A549 (cell line): ENCODE measurements at places on chromosomes 4 and X. TPM values are rescaled to one million over a fixed set of nuclear protein-coding genes. Genes with fewer than 3 reads are reported as not detected.

DNA sequence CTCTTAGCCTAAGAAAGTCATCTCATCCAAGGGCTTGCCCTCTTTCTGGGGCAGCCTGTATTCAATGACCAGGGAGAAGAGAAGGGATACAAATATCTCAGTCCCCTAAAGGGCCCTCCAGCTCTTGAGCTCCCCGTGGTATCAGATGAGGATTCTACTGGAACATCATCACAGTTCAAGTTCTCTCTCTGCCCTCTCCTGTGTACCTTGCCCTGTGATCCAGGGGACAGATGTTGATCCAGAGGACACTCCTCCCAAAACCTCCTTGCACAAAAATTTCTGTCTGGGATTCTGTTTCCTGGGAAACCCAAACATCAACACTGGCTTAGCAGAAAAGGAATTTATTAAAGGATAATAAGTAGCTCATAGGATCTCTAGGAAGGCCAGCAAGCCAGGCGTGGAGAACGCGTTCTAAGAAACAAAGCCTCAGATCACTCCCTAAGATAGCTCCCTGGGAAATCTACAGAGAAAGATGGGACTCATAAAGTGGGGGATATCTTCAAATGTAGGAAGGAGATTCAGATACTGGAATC lies 296.3 kb upstream of the KLF3 start:
- DNase-seq = no peak

- no peak for DNase-seq
Measured at GRCh38 chr4:102862016-102862415, 6.8 kb upstream of the CISD2 start.

- no peak for DNase-seq
Measured at GRCh38 chrX:107374132-107374531, 75.3 kb upstream of the FRMPD3 start.

GRCh38 chrX:130669233-130669632 lies 233.8 kb downstream of the ENOX2 start:
- no peak for DNase-seq

GRCh38 chr4:15965325-15965724 lies 2.4 kb upstream of the FGFBP2 start:
- DNase-seq = no peak

GRCh38 chrX:46649421-46650260 lies 76.1 kb downstream of the CHST7 start:
- DNase-seq = no peak

GRCh38 chrX:35890699-35891098 lies 28.8 kb upstream of the CFAP47 start:
- peak; percentile 17 for DNase-seq

DNA sequence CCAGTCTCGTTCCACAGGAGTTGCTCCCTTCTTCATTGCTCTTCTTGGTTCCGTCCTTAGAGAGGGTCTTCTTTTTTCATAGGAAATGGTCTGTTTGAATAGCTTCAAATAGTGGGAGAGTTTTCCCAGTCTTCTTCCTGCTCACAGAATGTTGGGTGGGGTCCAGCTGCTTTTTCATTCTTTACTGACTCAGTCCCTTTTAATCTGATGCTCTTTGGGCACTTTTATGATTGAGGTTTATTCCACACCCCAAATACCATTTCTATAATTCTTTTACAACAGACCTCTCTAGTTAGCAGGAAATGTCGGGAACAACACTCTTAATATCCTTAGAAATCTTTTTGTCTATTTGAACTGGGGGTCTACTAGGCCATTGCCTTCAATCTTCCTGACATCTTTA lies 239.5 kb downstream of the PRDM5 start:
- DNase-seq = no peak

- no peak for DNase-seq
Measured at GRCh38 chr4:40254608-40255392, 58.0 kb downstream of the RHOH start.

- DNase-seq = no peak
Measured at GRCh38 chr4:53601251-53601764, 10.0 kb upstream of the LNX1 start.

- DNase-seq = no peak
Measured at GRCh38 chr4:124061413-124061812, 651.1 kb downstream of the ANKRD50 start.

GRCh38 chr4:159191989-159192388 lies 89.1 kb downstream of the RAPGEF2 start:
- DNase-seq = peak; percentile 40

GRCh38 chrX:103197721-103198306 lies 17.1 kb upstream of the BEX4 start:
- no peak for DNase-seq

- DNase-seq = no peak
Measured at GRCh38 chrX:148495176-148495575, 5.2 kb upstream of the AFF2 start.

- no peak for DNase-seq
Measured at GRCh38 chr4:87620491-87620890, 12.2 kb downstream of the DSPP start.

- peak; percentile 4 for DNase-seq
Measured at GRCh38 chr4:84319124-84319523, 180.0 kb downstream of the NKX6-1 start.

DNA sequence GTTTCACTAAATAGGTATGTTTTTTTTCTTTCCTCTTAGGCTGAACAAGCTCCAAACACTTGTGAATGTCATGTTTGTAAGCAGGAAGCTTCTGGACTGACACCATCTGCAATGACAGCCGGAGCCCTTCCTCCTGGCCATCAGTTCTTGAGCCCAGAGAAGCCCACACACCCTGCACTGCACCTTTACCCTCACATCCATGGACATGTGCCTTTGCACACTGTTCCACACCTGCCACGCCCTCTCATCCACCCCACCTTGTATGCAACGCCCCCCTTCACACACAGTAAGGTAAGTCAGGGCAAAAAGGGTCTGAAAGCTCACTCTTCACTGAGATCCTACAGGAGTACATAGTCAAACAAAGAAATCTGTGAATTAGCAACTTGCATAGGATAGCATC lies 84.1 kb downstream of the TNIP2 start:
- no peak for DNase-seq

DNA sequence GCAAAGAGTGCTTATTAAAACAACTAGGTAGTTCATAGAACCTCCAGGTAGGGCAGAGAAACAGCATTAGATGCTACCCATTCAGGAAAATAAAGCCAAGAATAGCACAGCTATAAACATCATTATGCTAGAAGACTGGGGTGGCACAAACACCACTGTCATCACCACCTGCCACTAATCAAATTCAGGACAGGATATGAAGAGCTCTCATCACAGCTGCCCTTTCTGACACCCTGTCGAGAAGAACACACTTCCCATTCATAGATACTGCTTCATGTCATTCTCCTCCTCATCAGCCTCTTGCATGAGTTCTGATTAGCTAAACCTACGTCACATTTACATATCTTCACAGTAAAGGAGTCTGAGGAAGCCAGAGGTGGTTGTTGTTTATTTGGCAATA lies 692.3 kb upstream of the HS3ST1 start:
- no peak for DNase-seq

GRCh38 chrX:130726661-130727060 lies 176.3 kb downstream of the ENOX2 start:
- DNase-seq = no peak

- DNase-seq = no peak
Measured at GRCh38 chr4:165656399-165656798, 216.6 kb upstream of the TLL1 start.

DNA sequence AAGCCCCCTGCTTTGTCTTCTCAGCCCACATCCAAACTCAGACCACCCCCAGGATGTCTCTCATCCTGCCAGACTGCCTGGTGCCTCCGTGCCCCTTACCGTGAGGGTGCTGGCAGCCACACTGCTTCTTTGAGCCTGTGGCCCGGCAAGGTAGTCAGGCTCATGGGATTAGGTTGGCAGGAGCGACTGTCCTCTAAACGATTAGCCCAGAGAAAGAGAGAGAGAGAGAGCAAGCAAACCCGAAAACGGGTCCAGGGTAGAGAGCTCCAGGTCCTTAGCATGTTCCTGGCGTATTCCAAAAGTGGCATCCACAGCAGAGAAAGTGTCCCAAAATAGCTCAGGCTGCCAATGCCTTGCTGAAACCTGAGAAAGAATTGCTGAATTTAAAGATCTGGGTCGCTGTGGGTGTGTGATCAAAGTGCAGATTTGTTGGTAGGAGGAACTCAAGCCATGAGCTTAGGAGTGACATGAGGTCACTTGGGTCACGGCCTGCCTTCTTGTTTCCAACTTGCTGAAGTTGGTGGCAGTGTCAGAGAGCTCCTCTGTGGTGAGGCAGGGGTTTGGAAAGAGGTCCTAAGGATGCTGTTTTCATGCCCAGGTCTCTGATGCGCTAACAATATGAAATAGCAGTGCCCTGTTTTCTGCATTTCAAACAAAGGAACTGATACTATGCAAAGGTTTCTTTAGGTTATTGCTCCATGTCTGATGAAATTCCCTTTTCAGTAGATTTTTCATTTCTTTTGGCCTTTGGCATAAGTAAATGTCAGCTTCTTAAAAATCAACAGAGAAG lies 81.6 kb downstream of the RTL9 start:
- no peak for DNase-seq

- DNase-seq = no peak
Measured at GRCh38 chr4:24475756-24476155, 108.6 kb downstream of the DHX15 start.

DNA sequence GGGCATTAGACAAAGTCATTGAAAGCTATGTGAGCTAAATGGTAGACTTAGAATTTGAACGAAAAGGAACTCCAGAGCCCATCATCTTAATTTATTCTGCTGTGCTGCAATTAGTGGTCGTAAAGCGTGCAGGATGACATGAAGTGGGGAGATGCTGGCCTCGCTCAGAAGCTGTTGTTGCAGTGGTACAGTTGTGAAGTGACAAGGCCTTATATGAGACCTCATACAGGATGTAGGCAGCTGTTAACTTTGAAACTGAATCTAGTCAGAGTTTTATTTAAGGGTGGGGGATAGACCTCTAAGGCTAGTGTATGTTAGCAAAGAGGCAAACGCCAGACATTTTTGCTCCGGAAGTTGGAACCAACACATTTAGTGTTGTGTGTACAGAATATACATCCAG lies 13.4 kb downstream of the KLF3 start:
- DNase-seq = no peak

DNA sequence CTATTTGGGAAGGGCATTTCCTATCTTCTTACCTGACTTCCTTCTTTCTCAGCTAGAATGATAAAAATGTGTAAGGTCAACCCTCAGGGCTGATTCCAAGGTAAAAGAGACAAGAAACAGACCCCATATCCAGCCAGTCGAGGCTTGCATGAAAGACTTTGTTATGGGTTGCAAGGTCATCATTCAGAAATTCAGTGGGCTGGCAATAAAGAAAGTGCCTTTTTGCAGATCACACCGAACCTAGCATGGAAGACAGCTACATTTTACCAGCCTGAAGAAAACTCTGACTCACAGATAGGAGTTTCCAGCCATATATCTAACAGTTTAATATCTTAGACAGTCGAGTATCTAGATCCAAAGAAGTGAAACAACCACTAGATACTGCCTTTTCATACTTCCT lies 87.4 kb downstream of the PDGFC start:
- DNase-seq = no peak

DNA sequence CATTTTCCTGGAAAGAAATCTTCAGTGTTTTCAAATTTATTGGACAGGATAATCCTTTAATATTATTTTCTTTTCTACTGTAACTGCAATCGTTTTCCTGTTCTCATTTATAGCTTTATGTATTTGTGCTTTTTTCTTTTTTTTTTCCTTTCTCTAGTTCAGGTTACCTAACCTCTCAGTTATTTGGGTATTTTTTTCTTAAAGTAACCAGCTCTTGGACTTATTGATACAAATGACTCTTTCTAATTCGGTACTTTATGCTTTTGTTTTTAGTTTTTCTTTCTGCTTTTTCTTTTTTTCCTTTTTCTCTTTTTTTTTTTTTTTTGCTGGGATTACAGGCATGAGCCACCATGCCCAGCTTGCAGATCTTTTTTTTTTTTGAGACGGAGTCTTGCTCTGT lies 25.2 kb downstream of the WWC2 start:
- DNase-seq = no peak

DNA sequence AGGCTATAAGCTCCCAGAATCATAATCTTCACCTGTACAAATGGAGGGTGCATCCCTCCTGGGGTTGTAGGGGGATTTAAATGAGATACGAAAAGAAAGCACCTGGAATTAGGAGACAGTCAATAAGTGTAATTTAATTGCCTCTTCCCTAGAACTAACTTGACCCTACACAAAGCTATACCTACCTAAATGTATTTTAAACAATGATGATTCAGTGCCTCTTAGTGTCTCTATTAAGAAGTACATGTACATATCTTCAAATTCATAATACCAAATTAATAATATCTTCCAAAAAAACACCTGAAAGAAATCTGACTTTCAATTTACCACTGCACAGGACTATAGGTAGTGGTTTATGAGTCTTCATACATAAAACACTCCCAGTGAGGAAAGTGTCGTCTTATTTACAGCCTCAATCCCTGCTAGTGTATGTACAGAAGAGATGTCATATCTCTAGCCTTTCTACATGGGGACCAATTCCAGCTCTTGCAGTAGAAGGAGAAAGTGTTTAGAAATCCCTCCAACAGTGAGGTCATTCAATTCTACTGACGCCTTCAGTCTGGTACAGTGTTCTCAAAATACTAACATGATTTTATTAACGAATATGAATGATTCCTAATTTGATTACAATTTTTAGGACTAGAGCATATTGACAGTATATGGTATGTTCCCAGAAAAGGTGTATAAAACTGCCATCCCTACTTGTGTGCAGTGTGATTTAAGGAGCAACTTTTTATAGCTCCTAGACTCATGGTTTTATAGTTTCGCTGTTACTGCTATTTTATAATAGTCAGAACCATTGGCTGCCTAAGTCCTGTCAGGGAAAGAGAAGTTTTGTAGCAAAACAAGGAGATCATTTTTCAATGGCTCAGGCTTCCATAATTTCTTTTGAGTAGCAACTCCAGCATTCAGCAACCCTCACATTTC lies 282.7 kb downstream of the UNC5C start:
- DNase-seq = no peak

DNA sequence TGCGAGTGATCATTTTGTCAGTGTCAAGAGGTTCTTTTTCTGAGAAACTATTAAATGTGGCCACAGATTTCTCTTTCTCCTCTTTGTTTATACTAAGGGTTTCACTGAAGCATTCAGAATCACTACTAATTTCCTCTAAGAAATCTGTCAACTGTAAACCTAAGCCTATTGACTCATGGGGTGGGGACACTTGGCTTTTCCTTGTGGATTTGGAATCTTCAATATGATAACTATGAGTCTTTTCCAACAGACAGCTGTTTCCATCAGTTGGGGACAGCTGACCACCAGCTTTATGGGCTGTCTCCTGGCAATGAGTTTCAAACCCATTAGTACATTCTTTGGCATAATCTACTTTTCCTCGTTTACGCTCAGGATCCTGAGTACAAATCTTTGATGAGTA lies 13.8 kb downstream of the PGRMC1 start:
- DNase-seq = no peak

UGT2B17 gene
- not detected in 3 replicates for polyA plus RNA-seq

SLC10A4 gene
- 4.3 to 5.6 TPM (median 5.0 TPM) in 3 replicates for polyA plus RNA-seq

TEC gene
- 1.4 to 1.9 TPM (median 1.6 TPM) in 3 replicates for polyA plus RNA-seq

TMEM187 gene
- polyA plus RNA-seq = 7.0 to 8.8 TPM (median 7.8 TPM) in 3 replicates

TMPRSS11B gene
- polyA plus RNA-seq = not detected in 3 replicates

FRMPD3 gene
- polyA plus RNA-seq = 0.05 TPM in 3 replicates

ARHGAP36 gene
- polyA plus RNA-seq = not detected in 3 replicates

FAM53A gene
- 0.56 to 1.1 TPM (median 0.87 TPM) in 3 replicates for polyA plus RNA-seq

FRG2 gene
- polyA plus RNA-seq = not detected in 3 replicates

LDB2 gene
- not detected in 3 replicates for polyA plus RNA-seq

ARX gene
- 0.21 to 0.46 TPM (median 0.40 TPM) in 3 replicates for polyA plus RNA-seq

SH3D19 gene
- polyA plus RNA-seq = 14.0 to 16.2 TPM (median 15.3 TPM) in 3 replicates

COL4A6 gene
- 12.5 to 14.2 TPM (median 13.0 TPM) in 3 replicates for polyA plus RNA-seq
